ENCODE measurements at places on chromosomes 16 and 17.

- peaks cover 15% of the 10 kb centered on the region for H3K4me1 ChIP-seq
- no peaks in the 10 kb centered on the region for H3K36me3 ChIP-seq
- H3K4me3 ChIP-seq = no peak overlapping the region
- H3K27ac ChIP-seq = no peak overlapping the region
- DNase-seq = no peak
Measured at GRCh38 chr17:44552361-44552760, 4.9 kb upstream of the FZD2 start.

DNA sequence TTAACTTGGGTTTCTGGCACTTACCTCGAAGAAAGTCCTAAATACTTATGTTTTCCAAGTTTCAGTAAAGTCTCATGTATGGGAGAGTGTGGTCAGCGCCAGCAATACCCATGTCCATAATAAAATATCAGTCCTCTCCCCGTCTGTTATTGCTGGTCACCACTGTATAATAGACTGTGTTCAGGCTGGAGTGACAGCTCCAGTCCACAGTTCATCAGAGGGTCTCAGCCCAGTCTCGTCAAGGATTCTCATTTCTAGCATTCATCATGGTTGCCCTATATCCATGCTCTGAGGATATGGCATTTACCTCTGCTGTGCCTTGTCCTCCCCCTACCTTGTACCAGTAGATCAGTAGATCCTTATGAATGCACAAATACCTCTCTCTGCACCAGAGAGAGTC is 384.5 kb downstream of the NPIPA7 start:
- H3K4me1 ChIP-seq = no peaks in the 10 kb centered on the region
- no peaks in the 10 kb centered on the region for H3K27me3 ChIP-seq
- DNase-seq = no peak
- no peaks in the 10 kb centered on the region for H3K36me3 ChIP-seq
- H3K27ac ChIP-seq = no peak overlapping the region

DNA sequence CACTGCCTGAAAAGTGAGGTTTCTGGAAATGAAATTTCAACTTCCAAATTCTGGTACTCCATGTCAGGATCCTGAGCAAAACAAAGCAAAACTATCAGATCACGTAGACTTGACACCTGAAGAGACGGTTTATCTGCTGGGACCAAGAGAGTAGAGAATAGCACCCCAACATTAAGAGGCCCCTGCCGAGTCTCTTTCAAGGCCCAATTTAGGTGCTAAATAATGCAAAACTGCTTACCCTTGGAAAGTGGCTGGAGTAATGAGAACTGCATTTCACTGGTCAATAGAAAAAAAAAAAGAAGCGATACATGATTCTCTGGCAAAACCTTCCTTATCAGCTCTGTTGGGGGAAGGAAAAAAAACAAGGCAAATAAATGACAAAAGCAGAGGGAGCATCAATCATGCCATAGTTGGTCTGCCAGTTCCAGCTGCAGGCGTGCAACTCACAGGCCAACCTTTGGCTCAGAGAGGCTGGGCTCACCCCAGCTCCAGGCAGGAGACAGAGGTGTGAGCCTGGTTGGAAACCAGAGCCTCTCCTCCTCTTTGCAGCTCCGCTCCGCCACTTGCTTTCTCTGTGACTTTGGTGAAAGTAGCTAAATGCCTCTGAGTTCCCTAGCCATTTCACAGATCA is 595.2 kb downstream of the TOX3 start:
- H3K4me1 ChIP-seq = no peaks in the 10 kb centered on the region
- no peak overlapping the region for H3K27ac ChIP-seq
- H3K27me3 ChIP-seq = no peaks in the 10 kb centered on the region
- H3K36me3 ChIP-seq = no peaks in the 10 kb centered on the region
- DNase-seq = no peak
- no peak overlapping the region for H3K4me3 ChIP-seq

DNA sequence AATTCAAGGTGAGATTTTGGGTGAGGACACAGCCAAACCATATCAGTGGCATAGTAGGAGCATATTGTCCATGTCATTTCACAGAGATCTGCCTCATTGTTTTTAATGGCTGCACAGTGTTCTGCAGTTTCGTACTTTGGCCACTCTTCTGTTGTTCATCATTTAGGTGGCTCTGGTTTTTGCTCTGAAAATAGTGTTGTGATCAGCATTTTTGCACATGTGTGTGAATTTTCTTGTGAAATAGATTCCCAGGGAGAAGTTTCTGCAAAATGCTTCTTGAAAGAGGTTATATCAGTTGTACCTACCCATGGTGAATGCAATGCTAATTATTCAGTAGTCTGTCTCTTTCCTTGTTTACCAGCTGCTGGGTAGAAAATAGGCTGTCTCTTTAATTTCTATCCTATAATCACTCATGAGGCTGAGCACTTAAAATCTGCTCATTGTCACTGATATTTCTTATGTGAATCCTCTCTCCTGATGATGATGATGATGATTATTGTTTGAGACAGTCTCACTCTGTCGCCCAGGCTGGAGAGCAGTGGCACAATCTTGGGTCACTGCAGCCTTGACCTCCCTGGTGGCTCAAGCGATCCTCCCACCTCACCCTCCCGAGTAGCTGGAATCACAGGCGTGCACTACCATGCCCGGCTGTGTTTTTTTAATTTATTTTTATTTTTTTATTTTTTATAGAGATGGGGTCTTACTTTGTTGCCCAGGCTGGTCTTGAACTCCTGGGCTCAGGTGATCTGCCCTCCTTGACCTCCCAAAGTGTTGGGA is 10.5 kb downstream of the LCMT1 start:
- H3K27ac ChIP-seq = no peak overlapping the region
- no peak overlapping the region for H3K4me3 ChIP-seq
- H3K36me3 ChIP-seq = peaks cover 11% of the 10 kb centered on the region
- H3K27me3 ChIP-seq = no peaks in the 10 kb centered on the region
- peaks cover 14% of the 10 kb centered on the region for H3K4me1 ChIP-seq
- no peak for DNase-seq

DNA sequence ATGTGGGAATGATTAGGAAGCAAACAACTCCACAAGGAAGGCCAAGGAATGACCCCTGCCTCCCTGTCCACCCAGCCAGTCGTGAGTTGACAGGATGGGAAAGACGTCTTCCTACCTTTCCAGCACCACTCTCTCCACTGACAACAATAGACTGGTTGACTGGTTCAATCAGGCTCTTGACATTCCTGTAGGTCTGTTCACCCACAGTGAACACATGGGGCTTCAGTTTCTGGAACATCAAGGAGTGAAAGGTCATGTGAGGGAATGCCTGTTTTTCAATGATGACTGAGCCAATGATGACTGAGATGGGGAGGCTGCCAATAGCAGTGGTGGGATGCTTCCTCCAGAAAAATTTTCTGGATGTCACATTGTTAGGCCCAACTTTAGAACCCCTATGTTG is 9.6 kb downstream of the MYO19 start:
- H3K4me3 ChIP-seq = no peak overlapping the region
- no peaks in the 10 kb centered on the region for H3K27me3 ChIP-seq
- H3K27ac ChIP-seq = no peak overlapping the region
- H3K4me1 ChIP-seq = peaks cover 9% of the 10 kb centered on the region

DNA sequence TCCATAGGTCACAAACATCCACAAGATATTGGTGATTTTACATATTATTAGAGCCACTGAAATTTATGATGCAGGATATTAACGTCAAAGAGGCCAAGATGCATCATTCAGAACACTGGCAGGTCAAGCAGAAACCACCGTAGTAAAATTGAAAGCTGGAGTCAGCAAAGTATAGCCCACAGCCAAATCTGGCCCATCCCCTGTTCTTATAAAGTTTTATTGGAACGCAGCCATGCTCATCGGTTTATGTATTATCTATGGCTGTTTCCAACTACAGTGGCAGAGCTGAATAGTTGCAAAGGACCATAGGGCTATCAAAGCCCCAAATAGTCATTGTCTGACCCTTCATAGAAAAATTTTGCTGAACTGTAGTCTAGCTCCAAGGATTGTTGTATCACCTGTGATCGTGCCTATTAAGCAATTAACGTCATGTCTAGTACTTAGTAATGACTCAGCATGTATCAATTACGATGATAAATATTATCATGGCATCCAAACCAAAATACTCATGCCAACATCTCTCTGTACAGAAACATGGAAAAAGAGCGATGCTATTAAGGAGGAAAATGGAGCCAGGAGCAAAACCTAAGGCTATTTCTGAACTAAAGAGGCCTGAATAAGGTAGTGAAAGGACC is 165.6 kb downstream of the IRX3 start:
- no peak overlapping the region for H3K4me3 ChIP-seq
- no peak for DNase-seq
- H3K27ac ChIP-seq = no peak overlapping the region
- H3K36me3 ChIP-seq = no peaks in the 10 kb centered on the region
- H3K27me3 ChIP-seq = no peaks in the 10 kb centered on the region

DNA sequence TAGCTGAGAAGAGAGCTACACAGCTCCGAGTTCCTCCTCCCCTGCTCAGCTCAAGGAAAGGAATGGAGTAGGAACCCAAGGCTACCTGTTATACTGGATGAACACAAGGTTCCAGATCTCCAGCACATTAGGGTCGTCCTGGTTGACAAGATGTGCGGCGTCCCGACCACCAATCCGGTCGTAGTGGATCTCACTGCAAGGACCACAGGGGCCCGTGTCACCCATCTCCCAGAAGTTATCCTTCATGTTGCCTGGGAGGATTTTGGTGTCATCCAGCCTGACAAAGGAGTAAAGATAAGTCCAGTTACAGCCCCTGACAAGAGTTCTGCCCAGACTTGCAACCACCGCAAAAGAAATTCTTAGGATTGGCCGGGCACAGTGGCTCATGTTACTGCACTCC is 17.6 kb downstream of the AARS1 start:
- no peak overlapping the region for H3K27ac ChIP-seq
- H3K4me1 ChIP-seq = no peaks in the 10 kb centered on the region
- no peak for DNase-seq
- no peaks in the 10 kb centered on the region for H3K27me3 ChIP-seq

GRCh38 chr16:29745853-29746345 is at the start of gene C16orf54:
C16orf54 (minus strand) TSS chr16:29745990; CDS start chr16:29744951, 1,039 bp downstream.
- peak within 1 kb of the TSS; percentile 74 for H3K4me3 ChIP-seq
- peak; percentile 90 for DNase-seq
- H3K27me3 ChIP-seq = no peaks in the 10 kb centered on the region
- H3K4me1 ChIP-seq = peaks cover 87% of the 10 kb centered on the region
- peak within 1 kb of the TSS; percentile 93 for H3K27ac ChIP-seq

DNA sequence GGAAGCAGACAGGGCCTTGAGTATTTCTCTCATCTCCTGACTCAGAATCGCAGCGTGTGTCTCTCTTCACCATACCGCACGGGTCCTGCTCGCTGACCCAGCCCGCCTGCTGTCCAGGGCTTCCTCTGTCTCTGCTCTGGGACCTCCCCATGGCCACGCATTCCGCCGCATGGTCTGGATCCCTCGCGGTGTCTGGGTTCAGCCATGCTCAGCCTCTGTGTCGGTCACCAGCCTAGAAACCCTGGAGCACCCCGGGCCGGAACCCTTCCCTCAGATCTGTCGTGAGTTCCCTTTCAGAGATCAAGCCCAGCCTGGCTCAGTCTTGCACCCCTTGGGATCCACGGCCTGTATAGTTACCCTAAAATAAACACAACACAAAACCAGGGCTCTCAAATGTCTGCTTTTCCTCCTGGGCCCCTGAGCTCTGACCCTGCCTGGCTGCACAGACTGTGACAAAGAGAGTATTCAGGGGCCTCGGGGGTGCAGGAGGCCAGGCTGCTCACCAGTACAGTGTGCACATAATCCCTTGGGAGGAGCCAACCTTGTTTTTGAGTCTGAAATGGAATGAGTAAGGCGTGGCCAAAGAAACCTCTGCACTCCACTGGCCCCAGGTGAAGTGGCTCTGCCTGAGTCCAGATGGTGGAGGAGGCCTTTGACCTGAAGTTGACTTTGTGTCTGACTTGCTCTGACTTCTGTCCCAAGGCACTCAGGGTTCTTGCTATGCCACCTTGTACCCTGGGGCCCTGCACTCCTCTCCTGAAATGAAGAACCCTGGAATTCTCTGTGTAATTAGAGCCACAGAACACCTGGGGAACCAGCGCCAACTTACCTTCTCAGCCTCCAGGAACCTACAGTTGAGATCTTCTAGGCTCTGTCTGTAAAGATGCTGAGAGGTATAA is 5.8 kb upstream of the SPIRE2 start:
- H3K27ac ChIP-seq = no peak overlapping the region
- no peaks in the 10 kb centered on the region for H3K36me3 ChIP-seq
- no peak for DNase-seq
- H3K4me3 ChIP-seq = no peak overlapping the region
- H3K4me1 ChIP-seq = peaks cover 16% of the 10 kb centered on the region

DNA sequence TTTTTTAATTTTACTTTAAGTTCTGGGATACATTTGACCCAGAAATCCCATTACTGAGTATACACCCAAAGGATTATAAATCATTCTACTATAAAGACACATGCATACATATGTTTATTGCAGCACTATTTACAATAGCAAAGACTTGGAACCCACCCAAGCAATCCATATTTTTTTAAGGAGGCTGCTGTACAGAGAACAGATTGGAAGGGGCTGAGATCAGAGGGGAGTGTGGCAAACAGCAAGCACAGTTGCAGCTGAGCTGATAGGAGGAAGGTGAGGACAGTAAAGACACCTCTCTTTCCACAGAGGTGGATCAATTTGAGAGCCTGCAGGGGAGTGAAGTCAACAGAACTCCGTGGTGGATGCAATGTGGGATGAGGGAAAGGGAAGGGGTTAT is 10.2 kb upstream of the TMEM238L start:
- no peaks in the 10 kb centered on the region for H3K36me3 ChIP-seq
- no peaks in the 10 kb centered on the region for H3K27me3 ChIP-seq
- no peak overlapping the region for H3K27ac ChIP-seq
- no peaks in the 10 kb centered on the region for H3K4me1 ChIP-seq
- no peak overlapping the region for H3K4me3 ChIP-seq

- no peak for DNase-seq
- no peaks in the 10 kb centered on the region for H3K36me3 ChIP-seq
Measured at GRCh38 chr16:83147244-83147643, 520.5 kb downstream of the CDH13 start.

DNA sequence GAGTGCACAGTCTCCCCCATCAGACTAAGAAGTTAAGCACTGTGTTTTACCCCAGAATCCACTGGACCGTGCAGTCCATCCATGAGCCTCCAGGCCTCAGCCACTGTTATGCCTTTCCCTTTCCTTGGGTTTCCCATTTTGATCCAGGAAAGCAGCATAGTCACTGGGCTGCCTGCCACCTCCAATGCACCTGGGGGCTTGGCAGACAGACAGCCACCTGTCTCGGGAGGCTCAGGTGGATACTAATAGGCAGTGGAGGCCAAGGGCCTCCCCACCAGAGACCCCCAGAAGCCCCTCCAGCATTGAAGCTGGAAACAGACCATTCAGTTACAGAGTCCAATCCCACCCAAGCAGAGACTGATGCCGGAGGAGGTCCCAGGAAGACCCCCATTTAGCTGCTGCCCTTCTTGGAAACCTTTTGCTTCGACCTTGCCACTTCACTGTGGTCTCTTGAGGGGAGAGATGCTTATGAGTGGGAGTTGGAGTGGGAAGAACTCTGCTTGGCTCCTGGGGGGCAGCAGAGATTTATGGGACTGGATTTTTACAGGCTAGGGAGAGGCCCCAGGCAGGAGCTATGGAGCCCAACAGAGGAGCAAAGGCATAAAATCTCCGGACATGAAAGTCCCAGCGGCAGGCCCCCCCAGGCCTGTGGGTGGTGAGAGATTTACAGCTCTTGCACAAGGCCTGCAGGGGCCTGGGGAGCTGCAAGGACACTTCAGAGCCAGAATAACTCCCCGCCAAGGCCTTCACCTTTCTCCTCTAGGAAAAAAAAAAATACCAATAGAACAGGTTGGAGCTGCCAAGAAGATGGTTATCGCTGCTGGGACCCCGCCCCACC is 12.2 kb upstream of the SP2 start:
- no peak overlapping the region for H3K27ac ChIP-seq
- no peaks in the 10 kb centered on the region for H3K27me3 ChIP-seq
- no peak for DNase-seq
- H3K4me3 ChIP-seq = no peak overlapping the region

- no peaks in the 10 kb centered on the region for H3K4me1 ChIP-seq
- no peak for DNase-seq
Measured at GRCh38 chr17:6569370-6570285, 13.3 kb upstream of the PITPNM3 start.

All from CD4-positive, alpha-beta T cell (primary cell).